Stimulated activated CD4-positive, alpha-beta T cell treated with anti-CD3 and anti-CD28 coated beads, Interleukin-1b, Interleukin-23, amount 100 ng/mL, for 24 hours (primary cell): ENCODE measurements at places on chromosomes 16 and 17.

DNA sequence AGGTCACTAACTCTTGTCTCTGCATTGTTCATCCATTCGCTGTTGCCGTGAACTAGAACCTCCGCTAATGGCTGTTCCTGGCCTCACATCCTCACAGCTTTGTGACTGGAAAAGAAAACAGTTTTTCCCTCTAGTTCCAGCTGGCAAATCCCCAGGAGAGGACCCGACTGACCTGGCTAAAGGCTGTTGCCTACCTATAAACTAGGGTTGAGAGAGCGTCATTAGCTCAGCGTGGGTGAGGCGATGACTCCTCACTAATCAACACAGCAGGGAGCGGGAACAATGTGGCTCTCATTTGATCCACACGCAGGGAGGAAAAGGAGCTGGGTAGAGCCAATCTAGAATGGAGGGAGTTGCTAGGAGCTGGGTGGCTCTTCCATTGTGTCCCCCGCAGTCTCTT is 282.1 kb upstream of the IRX5 start:
- DNase-seq: no peak

DNA sequence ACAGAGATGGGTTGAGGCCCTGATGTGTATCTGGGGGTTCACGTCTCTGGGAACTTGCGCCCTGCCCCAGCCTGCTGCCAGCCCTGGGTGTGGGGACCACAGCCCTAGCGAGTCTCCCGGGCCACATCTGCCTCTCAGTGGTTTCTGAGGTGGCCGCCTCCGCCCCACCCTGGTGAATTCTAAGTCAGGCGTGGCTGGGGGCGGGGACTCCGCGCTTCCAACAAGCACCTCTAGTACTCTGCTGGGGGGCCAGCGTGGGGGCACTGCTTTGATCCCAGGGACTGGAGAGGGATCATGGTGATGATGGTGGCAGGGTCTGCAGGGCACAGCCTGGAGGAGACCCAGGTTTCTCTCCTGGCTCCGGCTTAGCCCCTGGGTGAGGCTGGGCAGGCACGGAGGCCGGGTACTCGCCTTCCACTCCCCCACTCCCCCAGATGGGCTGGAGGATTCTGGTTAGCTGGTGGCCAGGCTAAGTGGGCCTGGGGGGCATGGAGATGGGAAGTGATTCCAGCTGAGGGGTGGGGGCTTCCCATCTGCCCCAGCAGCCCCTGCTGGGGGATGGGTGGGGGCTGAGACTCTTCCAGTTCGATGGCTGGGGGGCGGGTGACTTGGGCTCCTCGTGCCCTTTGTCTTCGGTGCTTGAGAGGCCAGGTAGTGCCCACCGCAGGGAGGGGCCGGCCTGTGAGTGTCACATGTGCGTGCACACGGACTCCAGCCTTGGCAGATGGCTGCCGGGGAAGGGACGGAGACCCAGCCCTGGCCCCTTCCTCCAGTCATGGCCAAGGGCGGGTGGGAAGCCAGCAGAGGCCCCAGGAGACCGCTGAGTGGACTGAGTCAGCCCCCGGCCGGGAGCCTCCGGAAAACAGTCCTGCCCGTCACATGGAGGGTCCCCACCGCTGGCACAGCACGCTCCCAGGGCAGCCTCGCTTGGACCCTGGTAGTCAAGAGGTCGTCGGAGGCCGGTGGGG is 3.9 kb downstream of the GLIS2 start:
- peak; percentile 17 for DNase-seq

DNA sequence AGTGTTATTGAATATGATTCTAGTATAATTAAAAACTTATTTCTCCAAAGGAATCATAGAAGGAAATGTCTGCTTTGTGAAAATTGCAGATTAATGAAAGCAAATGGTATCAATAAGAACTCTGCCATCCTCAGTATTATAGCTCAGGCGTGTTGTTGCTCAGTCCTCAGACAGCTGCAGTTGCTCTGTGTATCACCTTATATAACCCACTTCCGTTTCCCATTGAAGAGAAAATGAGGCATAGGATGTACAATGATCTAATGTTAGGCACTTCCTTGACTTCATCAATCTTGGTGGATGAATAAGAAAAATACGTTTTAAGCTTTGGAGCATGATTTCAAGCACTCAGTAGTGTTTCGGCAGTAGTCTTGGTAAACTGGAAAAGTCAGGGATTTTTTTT is 14.1 kb downstream of the MFSD11 start:
- no peak for DNase-seq

DNA sequence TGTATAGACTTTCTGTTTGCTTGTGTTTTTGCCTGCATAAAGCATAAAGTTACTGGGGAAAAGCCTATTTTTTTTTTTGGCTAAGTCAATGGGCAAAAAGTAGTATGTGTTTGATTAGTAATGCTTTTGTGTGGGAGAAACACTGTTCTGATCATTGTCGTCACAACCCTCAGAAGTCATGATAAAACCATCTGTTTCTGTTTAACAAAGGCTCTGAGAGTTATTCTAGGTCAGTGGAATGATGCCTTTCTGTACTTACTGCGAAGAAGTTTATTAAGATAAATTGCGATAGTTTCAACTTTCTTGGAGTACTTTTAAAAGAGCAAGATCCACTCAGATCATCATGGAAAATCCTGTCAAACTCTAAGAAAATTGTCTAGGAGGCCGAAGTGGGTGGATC is 80.9 kb downstream of the PRKCA start:
- no peak for DNase-seq

- no peak for DNase-seq
Measured at GRCh38 chr17:57585341-57586195, 159.5 kb downstream of the CCDC182 start.

- no peak for DNase-seq
Measured at GRCh38 chr16:67917852-67918236, 13.8 kb downstream of the CTRL start.

GRCh38 chr16:75233611-75233938 is 14.8 kb downstream of the CTRB1 start:
- no peak for DNase-seq

- DNase-seq: no peak
Measured at GRCh38 chr17:31147507-31148202, 52.9 kb downstream of the NF1 start.

GRCh38 chr17:11882716-11883115 is 114.6 kb downstream of the ZNF18 start:
- no peak for DNase-seq

- DNase-seq: no peak
Measured at GRCh38 chr16:10992797-10993196, 48.4 kb downstream of the CLEC16A start.

- no peak for DNase-seq
Measured at GRCh38 chr17:9887508-9887907, 17.6 kb downstream of the RCVRN start.

GRCh38 chr17:47692895-47693730 is 848 bp upstream of the TBKBP1 start:
- DNase-seq: no peak

GRCh38 chr17:37360632-37361031 is 15.2 kb upstream of the C17orf78 start:
- DNase-seq: no peak

DNA sequence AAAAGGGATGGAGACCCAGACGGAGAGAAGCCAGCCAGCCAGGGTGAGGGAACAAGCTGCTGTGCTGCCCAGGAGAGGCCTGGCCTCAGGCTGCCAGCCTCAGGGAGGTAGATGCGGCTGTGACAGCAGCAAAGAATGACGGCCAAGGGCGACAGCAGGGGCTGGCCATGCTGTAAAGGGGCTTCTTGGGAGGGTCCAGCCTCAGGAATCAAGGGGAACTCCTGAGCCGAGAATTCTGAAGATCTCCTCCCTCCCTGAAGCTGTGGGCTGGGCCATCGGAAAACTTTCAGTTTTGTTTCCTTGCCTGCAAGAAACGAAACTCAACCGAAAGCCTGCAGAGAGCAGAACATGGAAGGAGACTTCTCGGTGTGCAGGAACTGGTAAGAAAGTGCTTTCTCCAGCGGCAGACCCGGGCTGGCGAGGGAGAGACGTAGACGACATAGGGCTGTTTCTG is at the start of gene XAF1:
TSS of gene XAF1 (plus strand) at position 316 of the 454 bp plus-strand sequence. CDS start at position 349, 33 bp downstream.
- DNase-seq: peak; percentile 17

DNA sequence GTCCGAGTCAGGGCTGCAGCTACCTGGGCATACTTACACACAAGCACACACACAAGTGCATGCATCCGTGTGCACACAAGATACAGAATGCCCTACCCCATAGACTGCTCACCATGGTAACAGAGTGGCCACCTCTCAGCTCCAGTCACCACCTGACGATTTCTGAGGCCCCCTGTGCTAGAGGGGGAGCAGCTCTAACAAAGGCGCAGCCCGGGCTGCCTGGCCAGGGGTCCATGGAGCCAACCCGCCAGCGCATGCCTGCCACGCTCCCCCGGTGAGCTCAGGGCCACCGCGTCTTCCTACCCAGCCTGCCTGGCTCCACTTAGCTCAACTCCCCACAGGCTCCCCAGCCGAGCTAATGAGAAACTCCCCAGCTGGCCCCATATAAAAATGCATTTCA is 75.5 kb downstream of the ZNF423 start:
- no peak for DNase-seq

DNA sequence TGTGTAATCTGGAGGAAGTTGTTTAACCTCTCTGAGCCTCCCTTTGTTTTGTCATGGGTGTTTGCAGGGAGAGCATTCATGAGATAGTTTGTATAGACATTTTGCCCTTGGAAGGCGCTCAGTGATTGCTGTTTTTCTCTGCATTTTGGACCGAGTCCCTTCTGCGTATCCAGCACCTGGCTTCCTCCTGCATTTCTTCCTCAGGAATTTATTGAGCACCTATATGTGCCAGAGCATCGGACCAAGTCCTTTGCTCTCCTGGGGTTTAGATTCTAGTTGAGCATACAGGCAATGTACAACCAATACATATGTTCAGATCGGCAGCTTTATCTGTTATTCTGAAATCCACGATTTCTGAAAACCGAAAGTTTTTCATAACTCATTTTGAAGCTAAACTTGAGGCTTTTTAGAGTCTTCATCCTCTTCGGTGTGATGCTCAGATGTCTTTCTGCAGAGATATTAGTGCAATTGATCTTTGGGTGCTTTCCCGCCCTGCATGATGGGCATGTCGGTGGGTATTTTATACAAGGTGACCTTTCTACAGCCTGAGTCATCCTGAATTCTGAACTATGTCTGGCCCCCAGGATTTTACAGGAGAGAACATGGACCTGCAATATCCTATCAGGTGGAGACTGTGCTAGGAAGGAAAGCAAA is 4.1 kb downstream of the IL4R start:
- peak; percentile 21 for DNase-seq

- no peak for DNase-seq
Measured at GRCh38 chr17:45332989-45333701, 16.3 kb upstream of the MAP3K14 start.

- DNase-seq: peak; percentile 38
Measured at GRCh38 chr17:38898812-38899348, 26.5 kb upstream of the LASP1NB start.

- DNase-seq: no peak
Measured at GRCh38 chr16:75226550-75227360, 8.0 kb downstream of the CTRB1 start.

GRCh38 chr16:50152351-50152806 is 727 bp upstream of the TENT4B start:
- peak; percentile 33 for DNase-seq

GRCh38 chr17:58680038-58680369 is 11.8 kb downstream of the TEX14 start:
- DNase-seq: no peak

GRCh38 chr17:77880711-77881450 is 77.6 kb upstream of the TNRC6C start:
- DNase-seq: no peak

DNA sequence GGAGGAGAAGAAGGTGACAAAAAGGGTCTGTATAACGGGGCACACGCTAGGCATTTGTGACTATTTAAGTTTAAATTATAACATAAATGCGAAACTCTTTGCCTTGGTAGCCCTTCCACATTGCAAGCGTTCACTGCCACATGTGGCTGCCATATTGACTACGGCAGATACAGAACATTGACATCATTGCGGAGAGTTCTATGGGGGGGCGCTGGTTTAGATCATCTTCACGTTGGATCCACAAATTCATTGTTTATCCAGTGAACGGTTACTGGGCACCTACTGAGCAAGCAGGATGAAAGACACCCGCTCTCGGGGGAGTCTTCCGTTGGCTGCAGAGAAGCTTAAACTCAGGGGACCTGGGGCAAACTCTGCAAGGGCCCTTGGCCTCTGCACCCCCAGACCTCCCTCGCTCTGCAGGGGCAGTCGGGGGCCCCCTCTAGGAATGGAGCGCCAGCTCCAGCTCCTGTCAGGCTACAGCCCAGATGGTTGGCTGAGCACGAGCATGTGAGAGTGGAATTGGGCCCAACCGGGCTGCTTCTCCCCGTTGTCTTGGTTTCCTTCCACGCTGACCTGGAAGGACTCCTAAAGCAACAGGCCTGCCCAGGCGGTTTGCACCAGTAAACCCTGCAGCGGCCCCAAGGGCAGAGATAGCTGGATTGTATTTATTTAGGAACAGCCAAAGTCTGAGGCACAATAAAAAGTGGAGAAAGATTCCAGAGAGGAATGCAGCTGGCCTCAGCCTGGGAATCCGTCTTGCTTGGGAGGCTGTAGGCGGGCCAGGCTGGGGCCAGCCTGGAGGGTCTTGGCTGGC is 172.2 kb downstream of the SEC14L1 start:
- no peak for DNase-seq

DNA sequence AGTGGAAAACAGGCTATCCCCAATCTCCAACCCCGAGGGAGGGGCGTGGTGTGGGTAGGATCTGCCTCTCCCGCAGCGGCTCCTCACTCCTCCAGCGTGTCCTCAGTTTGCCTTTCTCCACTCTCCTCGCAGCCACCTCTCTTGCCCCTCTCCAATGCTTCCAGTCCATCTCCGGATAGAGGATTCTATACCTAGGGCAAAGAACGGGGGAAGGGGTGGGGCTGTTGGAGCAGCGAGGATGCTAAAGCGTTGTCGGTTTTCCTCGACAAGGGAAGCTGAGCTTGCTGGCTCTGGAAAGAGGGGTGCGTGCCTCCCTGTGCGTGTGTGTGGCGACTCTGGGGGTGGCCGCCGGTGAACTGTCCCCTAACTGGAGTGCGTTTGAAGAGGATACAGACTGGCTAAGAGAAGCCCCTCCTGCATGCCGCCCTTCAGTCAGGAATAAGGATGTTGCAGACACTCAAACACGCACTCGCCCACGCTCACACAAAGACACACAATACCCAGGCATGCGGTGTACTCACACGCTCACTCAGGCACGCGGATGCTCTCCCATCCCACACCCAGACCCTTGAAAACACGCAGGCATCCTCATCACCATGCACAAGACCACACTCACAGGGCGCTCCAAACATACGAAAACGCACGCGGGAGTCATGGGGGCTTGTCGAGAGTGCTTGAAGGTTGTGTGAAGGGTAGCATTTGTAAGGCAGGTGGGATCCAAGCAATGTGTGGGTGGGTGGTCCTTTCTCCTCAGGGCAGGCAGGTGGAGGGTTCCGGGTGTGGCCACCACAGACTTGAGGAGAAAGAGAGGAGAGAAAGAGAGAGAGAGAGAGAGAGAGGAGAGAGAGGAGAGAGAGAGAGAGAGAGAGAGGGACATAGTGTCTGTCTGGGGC is 655 bp upstream of the GPR139 start:
- no peak for DNase-seq

GRCh38 chr17:751269-752001 is 629 bp downstream of the GEMIN4 start:
- DNase-seq: peak; percentile 31

GRCh38 chr17:48181653-48182052 is 74.1 kb downstream of the SNX11 start:
- no peak for DNase-seq
